ENCODE measurements at places on chromosomes 2 and 18. TPM values are rescaled to one million over a fixed set of nuclear protein-coding genes. Genes with fewer than 3 reads are reported as not detected.

- no peak for DNase-seq
These were observed 56.1 kb downstream of the SF3B1 start for GRCh38 chr2:197378494-197379307.

DNA sequence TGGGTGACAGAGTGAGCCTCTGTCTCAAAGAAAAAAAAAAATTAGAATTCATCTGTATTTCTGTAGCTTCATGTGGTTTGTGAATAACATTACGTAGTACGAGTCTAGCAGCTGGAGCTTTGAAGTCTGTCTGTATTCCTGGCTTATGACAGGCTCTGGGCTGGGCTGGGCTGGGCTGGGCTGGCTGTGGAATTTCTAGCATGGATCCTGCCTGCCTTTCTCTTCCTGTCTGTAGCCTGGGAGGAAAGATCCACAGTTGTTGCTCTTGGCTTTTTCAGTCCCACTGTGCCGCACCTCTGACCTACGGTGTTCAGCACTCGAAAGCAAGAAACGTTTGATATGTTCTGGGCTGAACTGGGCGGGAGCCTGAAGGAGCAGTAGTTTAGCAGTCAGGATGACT lies 55.4 kb downstream of the BOLA3 start:
- DNase-seq = no peak

- DNase-seq = no peak
These were observed 40.6 kb upstream of the MRPL19 start for GRCh38 chr2:75605770-75606529.

- DNase-seq = no peak
These were observed 26.1 kb downstream of the RAB31 start for GRCh38 chr18:9734189-9734588.

DNA sequence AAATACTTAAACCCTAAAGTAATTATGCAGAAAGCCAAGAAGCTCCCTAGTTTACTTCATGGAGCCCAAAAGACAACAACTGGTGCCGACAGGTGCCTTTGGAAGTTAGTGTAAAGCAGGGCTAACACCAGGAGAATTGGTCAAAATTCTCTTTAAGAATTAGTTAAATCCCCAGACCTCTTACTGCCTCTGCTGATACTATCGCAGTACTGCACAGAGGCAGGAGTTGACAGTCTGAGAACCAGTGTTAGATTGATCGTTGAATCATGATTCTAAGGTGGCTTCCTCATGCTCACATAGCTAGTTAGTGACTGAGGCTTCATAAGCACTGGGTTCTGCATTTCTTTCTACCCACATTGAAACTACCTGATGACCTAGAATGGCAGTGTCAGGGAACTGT lies 445.0 kb downstream of the XIRP2 start:
- DNase-seq = no peak

- no peak for DNase-seq
These were observed at the start of gene HOXD4 for GRCh38 chr2:176151442-176152287. Gene HOXD4 (plus strand): TSS chr2:176151550. CDS start chr2:176151634, 84 bp downstream.

DNA sequence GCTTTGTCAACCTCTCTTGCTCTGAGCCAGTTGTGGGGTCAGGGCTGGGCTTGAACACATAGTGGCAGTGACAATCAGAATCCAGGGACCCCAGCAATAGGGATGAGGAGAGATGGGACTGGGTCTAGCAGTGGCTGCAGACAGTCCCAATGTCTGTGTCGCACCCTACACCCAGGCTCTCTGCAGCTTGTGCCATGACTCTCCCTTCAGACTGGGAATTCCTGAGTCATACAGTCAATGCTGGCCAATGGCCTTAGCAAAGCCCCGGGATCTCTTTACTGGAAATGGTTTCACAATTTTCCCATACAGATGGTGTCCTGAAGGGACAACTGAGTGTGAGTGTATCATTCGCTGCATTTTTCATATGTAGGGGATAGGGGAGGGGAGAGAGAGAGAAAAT lies 74.2 kb upstream of the CELF4 start:
- DNase-seq = no peak

DNA sequence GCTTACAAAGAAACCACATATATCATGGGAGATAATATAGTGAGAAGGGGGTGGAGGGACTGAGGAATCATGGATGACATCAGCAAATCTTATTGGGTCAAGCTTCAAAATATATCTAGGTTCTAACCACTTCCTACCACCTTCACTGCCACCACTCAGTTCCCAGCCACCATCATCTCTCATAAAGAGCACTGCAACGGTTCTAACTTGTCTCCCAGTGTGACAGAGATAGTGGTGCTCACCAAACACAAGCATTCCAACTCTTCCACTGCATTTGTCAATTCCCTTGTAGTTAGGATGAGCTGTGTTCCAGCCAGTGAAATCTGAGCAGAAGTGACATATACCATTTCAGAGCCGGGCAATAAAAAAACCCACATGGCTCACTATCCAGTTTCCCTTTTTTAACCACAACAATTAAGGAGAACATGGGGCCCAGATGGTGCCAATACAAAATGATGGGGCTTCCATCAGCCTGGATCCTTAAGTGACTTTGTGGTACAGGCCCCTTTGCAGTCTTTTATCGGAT lies 318.1 kb downstream of the NBAS start:
- no peak for DNase-seq

DNA sequence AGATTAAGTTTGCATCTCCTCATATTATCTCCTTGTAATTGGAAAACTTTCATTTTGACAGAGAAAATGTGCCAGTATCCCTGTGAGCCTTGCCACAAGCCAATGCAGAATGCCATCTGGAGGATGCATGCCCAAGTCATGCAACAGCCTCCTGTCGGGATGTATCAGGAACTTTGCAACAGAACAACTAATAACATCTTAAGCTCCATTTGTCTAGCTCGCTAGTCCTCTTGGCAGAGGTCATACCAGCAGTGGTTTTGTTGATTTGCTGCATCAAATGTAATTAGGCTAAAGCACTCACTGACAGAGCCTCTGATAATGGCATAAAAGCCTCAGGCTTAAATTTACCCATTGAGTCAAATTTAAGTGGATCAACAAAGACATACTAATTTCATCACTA lies 125.8 kb downstream of the UBE2E3 start:
- DNase-seq = no peak

- no peak for DNase-seq
These were observed 168.7 kb upstream of the FN1 start for GRCh38 chr2:215604606-215605005.

DNA sequence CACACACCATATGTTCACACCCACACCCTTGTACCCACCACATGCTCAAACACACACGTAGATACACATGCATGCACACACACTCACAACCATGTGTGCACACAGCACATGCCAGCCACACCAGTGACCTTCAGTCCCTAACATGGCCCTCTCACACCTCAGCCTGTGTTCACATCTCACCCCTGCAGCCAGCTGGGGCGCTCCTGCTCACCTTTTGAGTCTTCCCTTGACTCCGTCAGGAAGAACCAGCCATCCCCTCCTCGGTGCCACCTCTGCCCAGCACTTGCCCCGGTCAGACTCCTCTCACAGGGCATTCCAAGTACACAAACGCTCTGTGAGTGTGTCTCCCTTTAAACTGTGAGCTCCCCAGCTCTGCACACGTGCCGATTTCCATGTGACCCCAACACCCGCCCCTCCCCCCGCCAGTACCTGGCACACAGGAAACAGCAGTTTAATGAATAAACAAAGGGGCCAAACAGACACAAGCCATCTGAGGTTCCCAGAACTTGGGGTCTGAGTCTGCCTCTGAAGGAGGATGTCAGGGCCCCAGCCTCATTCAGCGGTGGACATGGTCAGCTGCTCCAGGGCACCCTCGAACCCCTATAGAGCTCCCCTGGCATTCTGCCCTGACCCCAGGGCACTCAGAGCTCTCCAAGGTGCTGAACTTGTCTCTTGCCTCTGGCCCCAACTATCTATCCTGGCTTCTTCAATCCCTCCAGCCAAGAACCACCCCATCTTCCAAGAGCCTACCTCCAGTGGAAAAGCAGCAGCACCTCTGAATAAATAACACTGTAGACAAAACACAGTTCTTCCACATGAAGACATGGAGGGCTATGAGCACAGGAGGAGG lies 252.9 kb downstream of the ATAD2B start:
- DNase-seq = no peak

- DNase-seq = no peak
These were observed at the start of gene KHK for GRCh38 chr2:27086724-27087593. Gene KHK (plus strand): TSS chr2:27086772. CDS start chr2:27087260, 488 bp downstream.

- DNase-seq = peak; percentile 60
These were observed 122.1 kb downstream of the ACOXL start for GRCh38 chr2:110854355-110855081.

- DNase-seq = no peak
These were observed 30.1 kb upstream of the CCL20 start for GRCh38 chr2:227783404-227784138.

GRCh38 chr2:58032016-58032763 lies 14.4 kb upstream of the VRK2 start:
- no peak for DNase-seq

DNA sequence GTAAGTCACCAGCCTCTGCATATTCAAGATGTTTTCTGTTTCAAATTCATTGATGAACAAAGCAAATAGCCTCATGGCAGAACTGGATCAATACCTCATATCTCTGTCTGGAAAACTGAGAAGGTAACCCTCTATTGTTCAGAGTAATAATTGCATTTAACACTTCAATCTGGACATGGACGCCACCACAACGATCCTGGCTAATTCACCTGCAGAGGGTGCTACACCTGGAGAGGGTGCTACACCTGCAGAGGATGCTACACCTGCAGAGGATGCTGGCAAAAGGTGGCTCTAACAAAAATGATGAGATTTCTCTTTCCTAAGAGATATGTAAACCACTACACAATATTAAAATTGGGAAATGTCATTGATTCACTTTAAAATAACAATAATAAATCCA lies 183.1 kb upstream of the HNRNPA3 start:
- no peak for DNase-seq

GRCh38 chr2:69483024-69483423 lies 45.8 kb upstream of the NFU1 start:
- DNase-seq = no peak

- no peak for DNase-seq
These were observed 413.6 kb downstream of the PTH2R start for GRCh38 chr2:208820014-208820688.

DNA sequence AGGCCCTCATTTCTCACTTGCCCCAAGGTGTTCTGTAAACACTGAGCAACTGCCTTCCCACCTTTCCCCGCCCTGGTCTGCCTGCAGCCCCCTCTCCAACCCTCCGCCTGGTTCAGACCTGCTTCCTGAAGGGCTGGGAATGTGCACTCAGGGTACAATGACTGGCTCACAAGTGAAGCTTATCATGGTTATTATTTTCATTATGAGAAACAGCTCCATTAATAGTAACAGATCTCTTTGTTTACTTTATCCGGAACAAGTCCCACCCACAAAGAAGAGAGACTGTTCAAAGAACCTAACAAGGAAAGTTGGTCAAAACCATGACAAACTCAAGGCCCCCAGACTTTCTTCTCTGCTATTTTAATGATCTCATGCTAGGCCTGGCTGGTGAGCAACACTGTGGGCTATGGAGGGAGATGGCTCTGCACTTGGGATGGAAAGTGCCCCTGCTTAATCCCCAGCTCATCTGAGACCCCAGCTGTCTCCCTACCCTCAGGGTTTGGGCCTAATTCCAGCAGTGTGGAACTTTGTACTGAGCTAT lies 36.7 kb downstream of the ARHGAP25 start:
- no peak for DNase-seq

- DNase-seq = no peak
These were observed 333.7 kb upstream of the MEIS1 start for GRCh38 chr2:66101206-66101605.

DNA sequence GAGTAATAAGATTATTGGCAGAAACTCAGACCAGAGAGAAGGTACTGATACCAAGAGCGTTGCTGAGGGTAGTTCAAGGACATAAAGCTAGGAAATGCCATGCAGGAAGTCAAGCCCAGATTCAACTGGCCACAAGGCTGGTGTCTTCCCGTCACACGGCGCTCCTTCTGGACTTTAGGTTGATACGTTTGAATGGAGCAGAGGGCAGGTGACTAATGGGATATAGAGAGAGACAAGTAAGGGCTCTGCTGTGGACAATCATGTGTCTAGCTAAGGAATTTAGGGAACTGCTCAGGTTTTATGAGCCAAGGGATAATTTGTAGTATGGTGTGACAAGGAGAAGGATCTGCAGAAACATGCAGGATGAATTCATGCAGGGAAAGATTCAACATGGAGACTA lies 83.9 kb upstream of the MC2R start:
- DNase-seq = no peak

GRCh38 chr2:191463790-191464189 lies 214.1 kb upstream of the NABP1 start:
- no peak for DNase-seq

- peak; percentile 44 for DNase-seq
These were observed 674 bp upstream of the ERBB4 start for GRCh38 chr2:212539072-212539880.

TEKT4 gene
- not detected for total RNA-seq

IL1F10 gene
- total RNA-seq = not detected

AMER3 gene
- total RNA-seq = 0.19 TPM

CKAP2L gene
- 20.7 TPM for total RNA-seq

ABCA12 gene
- total RNA-seq = not detected

RAD51AP2 gene
- total RNA-seq = 0.08 TPM

ITPRIPL1 gene
- total RNA-seq = 16.1 TPM

Data from H1 (cell line).